ENCODE measurements at places on chromosomes 4 and X.

DNA sequence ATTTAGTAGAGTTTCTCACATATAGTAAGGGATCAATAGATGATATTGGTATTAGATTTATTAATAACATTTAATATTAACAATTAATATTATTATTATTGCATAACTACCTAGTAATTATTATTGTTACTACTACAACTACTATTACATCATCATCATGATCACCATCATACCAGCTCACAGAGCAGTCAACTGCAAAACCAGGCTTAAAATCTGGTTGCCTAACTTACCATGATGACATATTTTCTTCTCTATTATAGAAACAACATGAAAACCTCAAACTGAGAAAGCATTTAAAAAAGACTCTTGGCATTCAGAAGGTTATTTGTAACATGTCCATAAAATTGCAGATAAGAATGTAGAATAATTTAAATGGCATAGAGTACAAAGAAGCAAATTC, 247.0 kb upstream of the TTC29 start:
- no peak for DNase-seq

- no peak for DNase-seq
Measured at GRCh38 chrX:129732857-129733256, 5.9 kb upstream of the XPNPEP2 start.

GRCh38 chr4:36841583-36842326, 402.8 kb upstream of the NWD2 start:
- no peak for DNase-seq

- no peak for DNase-seq
Measured at GRCh38 chrX:138849521-138849920, 138.0 kb upstream of the FGF13 start.

DNA sequence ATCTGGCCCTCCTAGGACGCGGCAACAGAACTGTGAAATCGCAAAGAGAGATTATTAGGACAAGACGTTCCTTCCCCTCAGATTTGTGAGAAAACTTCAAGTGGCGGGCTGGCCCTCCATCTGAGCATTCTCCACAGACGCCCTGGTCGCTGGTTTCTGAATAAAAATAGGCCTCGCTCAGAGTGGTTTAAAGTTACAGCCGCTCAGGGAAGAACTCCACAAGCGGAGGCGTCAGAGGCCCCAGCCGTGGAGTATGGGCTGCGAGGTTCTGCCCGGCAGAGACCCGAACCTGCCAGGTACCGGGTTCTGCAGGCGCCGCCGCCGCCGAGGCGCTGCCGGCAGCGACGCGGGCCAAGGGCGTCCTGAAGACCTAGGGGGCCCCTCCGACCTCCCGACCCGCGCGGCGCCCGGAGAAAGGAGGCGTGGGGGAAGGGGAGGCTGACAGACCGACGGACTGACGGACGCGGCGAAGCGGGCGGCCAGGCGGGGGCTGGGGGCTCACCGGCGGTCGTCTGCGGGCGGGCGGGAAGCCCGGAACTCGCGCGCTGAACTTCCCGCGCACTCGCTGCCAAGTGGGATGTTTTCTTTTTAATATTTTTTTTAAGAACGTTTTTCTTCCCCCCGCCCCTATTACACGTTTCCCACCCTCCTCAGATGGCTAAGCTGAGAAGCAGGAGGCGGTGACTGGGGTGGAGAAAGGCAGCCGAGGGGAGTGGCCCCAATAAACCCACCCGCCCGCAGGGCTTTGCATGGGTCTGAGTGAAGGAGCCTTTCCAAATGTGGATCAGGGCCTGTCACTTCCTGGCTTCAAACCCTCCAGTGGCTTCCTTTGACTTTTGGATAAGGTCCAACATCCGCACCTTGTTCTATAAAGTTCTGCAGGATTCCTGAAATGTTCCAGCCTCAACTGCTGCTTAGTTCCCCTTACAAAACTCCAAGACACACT, at the start of gene PABPC4L:
Gene PABPC4L (minus strand): TSS at position 574 of the 946 bp plus-strand sequence. CDS start 770 bp downstream, outside the sequence.
- DNase-seq = no peak

DNA sequence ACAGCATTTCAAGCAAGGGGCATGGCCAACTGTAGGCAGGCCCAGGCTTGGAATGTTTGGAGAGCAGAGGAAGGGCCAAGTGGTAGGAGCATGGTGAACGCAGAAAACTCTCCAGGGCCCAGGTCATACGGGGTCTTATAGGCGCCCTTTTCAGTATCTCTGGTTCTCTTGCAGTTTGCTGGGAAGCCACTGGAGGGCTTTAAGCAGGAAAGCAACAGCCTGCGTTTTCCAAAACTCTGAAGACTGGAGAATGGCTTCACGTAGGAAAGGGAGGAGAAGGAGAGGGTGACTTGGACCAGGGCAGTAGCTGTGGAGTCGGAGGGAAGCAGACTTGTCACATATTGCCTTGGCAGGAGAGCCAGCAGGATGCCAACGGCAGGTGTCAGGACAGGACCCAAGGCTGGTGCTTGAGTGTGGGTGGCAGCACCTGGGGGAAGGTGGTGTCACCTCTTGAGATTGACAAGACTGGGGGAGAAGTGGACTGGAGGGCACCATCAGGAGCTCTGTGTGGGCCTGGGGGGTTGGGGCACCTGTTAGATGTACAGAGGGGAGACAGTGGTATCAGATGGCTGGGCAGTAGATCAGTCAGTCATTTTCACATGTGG, 21.9 kb downstream of the TKTL1 start:
- peak; percentile 30 for DNase-seq

GRCh38 chr4:150381036-150381435, 200.9 kb upstream of the MAB21L2 start:
- DNase-seq = no peak

Data from CD4-positive, alpha-beta T cell treated with Interleukin-6 for 4 hours (primary cell).